ENCODE measurements at places on chromosomes 1 and 21.

- DNase-seq = no peak
Observed at GRCh38 chr21:42113926-42114409, 42.9 kb downstream of the UMODL1 start.

DNA sequence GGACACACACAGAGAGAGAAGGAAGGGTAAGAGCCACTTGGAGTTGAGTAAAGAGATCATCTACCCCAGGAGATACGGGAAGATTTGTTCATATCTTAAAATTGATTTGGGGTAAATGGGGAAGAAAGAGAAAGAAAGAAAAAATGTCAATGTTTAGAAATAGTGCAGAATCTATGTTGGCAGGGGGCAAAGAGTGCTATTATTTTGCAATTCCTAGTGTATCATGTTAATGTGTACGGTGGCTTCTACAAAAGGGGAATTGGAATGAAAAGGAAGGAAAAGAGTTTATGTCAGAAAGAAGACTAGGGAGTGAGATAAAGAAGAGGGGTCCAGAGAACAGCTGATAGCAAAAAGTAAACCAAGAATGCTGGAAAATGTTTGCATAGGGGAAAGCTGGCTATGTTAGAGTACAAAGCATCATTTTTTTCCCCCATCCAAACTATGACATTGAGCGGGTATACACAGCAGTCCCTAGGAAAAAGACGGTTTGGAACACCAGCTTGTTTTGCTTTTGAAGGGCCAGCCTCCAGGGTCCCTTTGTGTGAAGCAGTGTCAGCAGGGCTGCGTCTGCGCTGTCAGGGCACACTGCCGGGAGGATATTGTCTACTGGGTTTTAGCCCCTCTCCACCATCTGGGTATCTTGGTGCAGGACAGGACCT lies 10.8 kb downstream of the LRRC8D start:
- DNase-seq = peak; percentile 25

DNA sequence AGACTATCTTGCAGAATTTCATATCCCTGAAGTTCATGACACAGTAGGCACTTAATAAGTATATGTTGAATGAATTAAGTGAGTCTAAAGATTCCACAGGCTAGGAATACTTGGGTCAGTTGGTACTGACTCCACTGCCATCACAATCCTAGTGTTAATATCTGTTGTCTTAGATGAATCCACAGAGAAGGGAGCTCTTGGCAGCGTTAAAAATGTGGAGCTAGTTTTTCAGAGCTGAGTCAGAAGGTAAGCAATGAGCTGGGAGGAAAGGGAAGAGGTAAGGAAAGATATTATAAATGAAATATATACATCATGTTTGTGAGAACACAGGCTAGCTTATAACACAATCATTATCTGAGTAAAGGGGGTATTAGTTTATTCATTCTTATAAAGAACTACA lies 21.8 kb upstream of the GORAB start:
- no peak for DNase-seq

- no peak for DNase-seq
Observed at GRCh38 chr1:166170075-166170474, 3.3 kb upstream of the FAM78B start.

- DNase-seq = no peak
Observed at GRCh38 chr1:23732363-23733224, 10.7 kb upstream of the ELOA start.

- DNase-seq = no peak
Observed at GRCh38 chr21:37821786-37822450, 94.3 kb downstream of the KCNJ6 start.
